LHCN-M2 (cell line): ENCODE measurements at places on chromosomes 2 and 18. TPM values are rescaled to one million over a fixed set of nuclear protein-coding genes. Genes with fewer than 3 reads are reported as not detected.

The SP5 gene
- total RNA-seq = 0.13 TPM in 1 of 2 replicates, not detected in the other

The HOXD11 gene
- not detected in 2 replicates for total RNA-seq

The GLI2 gene
- 0.23 and 0.64 TPM in 2 replicates for total RNA-seq

The IL1A gene
- not detected in 2 replicates for total RNA-seq

The FIGN gene
- total RNA-seq = 3.7 and 5.4 TPM in 2 replicates

The GPR75 gene
- 0.51 and 0.92 TPM in 2 replicates for total RNA-seq

The COLEC12 gene
- total RNA-seq = 0.32 and 1.1 TPM in 2 replicates

The PTPRM gene
- 28.1 TPM in 2 replicates for total RNA-seq

The RAB31 gene
- 26.2 and 31.3 TPM in 2 replicates for total RNA-seq

The SNORC gene
- total RNA-seq = 0.32 and 0.52 TPM in 2 replicates

The ATOH8 gene
- total RNA-seq = 129 and 179 TPM in 2 replicates

DNA sequence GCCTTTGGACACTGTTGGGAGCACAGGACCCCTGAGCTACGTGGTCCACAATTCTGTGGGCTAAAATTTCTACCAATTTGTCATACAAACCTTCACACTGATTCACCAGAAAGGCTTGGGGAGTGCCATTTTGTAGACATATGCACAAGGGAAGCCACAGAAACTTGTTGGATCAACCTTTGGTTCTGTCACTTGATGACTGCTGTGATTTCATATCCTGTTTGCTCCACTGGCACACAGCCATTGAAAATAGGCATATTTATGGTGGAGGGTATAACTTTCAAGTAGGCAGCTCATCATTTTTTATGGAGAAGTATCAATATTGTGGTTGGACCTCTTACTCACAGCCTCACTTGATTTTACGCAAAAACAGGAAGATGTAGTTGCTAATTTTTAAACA, 10.5 kb downstream of the NAPG start:
- peak; percentile 38 for DNase-seq

DNA sequence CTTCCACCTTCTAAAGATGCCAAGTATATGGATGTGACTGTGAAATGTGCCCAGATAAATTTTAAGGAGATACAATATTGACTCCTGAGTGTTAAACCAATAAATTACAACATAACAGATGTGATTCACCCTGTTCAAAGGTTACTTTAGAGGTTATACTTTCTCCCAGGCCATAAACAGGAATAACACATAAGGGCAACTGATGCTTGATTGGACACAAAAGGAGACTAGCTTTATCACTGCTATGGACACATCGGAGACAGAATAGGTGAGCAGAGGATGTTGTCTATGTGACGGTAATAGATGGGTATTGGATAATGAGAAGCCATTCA, 31.9 kb upstream of the SLC25A52 start:
- no peak for DNase-seq

- peak; percentile 87 for DNase-seq
These were observed 162.9 kb upstream of the AGAP1 start for GRCh38 chr2:235330775-235331451.

- no peak for DNase-seq
These were observed 157.4 kb downstream of the GLI2 start for GRCh38 chr2:120892967-120893667.

DNA sequence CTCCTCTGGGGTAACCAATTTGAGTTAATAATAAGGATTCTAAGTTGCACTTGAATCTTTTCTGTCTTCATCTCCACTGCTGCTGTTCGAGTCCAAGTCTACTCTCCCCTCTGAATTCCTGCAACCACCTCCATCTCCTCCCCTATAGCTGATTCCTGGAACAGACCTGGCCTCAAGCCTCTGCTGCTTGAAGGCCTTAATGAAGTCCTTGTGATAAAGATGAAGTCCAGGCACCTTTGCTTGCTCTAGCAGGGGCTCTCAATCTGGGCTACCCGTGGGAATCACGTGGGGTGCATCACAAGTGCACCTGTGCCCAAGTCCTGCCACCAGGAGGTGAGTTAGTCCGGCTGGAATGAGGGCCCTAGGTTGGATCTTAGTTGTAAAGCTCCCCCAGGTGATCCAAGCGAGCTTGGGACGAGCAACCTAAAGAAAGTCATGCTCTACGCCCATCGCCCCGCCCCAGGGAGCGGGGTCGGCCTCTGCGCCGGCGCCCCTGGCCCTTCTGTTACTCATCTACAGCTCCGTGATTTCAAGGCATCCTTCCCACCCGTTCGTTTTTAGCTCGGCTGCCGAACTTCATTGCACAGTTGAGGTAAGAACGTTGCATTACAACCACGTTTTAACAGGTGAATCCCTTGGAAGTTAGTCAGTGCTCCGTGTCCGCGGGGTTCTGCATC, 905 bp upstream of the IAH1 start:
- no peak for DNase-seq

GRCh38 chr18:64171576-64171975, 22.7 kb upstream of the LINC00305 start:
- DNase-seq = no peak

GRCh38 chr2:96933305-96934181, 52.8 kb downstream of the FAM178B start:
- no peak for DNase-seq

DNA sequence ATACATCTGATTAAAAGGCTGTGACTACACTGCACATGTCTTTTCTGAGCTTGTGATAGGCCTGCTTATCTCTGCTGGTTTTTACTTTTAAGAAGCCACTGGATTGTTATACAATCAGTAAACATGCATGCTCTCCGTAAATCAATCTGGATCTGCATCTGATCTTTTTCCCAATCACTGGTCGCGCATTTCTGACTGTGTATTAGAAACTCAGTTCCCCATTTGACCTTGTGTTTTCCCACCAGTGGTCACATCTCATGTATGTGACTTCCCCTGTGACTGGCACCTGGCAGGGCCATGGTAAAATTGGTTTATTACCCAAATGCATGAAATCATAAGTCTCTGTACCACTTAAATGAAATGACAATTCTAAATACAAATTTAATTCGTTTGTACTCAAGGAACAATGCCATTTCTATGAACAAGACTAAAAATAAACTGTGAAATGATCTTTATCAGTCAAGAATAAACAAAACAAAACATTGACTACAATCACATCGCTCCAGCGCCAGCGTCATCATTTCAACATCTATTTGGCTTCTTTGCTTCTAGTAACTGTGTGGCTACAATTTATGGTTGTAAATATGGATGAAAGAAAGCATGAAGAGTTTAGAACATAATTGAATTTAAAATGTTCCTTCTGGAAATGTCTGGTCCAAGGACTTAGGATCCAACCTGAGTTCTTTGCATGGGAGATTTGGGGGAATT, 396.6 kb upstream of the TRIB2 start:
- DNase-seq = no peak

DNA sequence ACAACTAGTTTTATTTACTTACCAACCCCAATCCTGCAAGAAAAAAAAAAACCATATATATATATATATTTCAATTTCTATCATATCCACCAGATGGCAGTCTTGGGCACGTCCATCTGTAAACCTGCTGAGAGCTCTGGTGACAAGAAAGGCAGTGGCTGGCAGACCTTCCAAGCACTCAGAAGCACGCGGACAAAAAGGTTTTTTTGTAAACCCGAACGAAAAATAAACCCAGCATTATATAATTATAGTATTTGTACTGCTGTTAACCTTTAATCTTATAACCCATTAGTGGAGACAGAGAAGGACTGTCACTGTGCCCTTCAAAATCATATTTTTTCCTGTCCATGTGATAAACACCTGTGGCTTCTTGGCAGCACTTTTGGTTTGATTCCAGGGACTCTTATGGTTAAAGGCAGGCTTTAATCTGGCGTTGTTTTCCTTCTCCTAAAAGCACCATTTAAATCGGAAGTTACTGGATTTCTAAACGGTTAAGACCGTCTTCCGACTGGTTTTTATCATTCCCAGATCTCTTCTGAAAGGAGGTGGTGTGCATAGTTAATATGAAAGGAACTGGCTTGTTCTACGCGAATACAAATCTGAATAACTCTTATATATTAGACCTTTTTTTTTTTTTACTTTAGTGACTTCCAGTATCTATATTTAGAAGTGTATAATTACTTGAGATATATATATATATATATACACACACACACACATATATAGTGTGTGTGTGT, 31.0 kb upstream of the SLC3A1 start:
- peak; percentile 67 for DNase-seq

GRCh38 chr2:120861191-120861575, 125.5 kb downstream of the GLI2 start:
- DNase-seq = no peak

DNA sequence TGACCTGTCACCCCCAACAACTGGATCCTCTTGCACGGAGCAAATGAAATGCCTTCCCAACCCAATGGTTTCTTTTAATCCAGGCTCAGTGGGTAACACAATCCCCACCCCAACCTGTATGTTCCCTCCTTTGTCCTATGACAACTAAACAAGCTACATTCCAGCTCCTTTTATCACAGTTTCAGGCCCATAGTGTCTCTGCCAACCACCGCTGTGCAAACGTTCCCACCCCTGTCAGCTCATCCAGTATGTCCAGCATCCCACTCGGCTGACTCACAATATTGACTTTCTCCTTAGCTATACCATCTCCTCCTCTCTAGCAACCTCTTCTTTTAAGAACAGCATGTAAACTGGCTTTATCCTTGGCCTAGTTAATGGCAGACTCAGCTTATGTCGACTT, 117.9 kb upstream of the PPP1CB start:
- peak; percentile 86 for DNase-seq

DNA sequence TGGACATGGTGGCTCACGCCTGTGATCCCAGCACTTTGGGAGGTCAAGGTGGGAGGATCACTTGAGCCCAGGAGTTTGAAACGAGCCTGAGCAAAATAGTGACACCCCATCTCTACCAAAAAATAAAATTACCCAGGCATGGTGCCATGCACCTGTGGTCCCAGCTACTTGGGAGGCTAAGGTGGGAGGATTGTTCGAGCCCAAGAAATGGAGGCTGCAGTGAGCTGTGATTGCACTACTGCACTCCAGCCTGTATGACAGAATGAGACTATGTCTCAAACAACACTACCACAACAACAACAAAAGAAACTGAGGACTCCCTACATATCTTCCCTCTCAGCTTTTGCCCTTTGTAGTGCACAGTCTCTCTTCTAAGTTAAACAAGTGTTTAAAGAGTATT, 53.3 kb upstream of the UPP2 start:
- no peak for DNase-seq

GRCh38 chr2:1360144-1360543, 53.1 kb upstream of the TPO start:
- DNase-seq = no peak

- DNase-seq = no peak
These were observed 70.6 kb downstream of the GDF7 start for GRCh38 chr2:20737505-20737904.

DNA sequence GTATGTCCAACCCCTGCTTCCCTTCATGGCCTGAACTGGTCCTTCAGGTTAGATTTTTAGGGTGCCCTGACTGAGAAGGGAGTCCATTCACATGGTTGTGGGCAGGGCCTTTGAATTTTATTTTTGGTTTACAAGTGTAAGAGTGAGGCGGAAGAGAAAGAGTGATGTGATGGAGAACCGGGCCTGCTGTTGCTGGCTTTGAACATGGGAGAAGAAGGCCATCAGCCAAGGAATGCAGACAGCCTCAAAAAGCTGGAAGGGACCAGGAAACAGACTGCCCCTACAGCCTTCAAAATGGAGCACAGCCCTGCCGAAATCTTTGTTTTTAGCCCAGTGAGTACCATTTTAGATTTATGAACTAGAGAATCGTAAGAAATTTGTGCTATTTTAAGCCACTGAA, 105.0 kb downstream of the CDK15 start:
- no peak for DNase-seq

DNA sequence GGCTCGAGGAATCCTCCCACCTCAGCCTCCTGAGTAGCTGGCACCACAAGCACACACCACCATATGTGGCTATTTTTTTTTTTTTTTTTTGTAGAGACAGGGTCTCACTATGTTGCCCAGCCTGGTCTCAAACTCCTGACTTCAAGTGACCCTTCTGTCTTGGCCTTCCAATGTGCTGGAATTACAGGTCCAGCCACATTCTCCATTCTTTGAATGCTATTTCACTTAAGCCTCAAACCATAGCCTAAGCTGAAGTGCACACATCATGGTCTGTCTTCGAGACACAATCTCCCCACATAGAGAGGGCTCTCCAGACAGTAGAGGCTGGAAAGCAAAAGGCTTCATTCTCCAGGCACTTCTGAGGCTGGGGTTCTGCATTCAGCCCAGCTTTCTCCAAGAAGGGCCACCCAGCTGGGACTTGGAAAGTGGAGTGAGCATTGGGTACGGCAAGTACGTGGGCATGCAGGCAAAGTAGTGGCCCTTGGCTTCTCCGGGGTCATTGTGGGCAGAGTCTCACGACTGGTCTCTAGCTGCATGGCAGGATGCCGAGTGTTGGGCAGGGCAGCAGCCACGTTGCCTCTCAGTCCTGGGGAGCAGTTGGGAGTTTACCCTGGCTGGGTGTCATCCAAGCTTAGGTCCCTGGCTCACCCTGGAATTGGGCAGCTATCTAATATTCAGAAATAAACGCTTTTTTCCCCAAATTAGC, 78.2 kb upstream of the SMAD7 start:
- DNase-seq = no peak

DNA sequence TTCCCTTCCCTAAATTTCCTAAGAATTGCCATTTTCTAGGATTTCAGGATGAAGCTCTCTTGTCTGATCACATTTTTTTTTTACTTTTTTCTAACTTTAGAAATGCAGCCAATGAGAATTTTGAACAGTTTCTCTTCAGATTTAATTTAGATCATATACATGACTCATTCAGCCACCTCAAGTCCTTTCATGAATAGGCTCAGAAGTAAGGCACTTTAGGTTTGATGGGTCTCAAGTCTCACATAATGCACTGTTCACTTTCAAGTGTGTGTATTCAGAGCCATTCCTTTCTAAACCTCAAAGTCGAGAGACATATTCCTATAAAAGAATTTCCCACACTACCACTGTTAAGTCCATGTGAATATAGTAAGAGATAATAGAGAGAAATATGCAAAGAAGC, 614.1 kb upstream of the VRK2 start:
- DNase-seq = no peak

GRCh38 chr2:83280391-83280790, 1178.7 kb downstream of the SUCLG1 start:
- DNase-seq = no peak

DNA sequence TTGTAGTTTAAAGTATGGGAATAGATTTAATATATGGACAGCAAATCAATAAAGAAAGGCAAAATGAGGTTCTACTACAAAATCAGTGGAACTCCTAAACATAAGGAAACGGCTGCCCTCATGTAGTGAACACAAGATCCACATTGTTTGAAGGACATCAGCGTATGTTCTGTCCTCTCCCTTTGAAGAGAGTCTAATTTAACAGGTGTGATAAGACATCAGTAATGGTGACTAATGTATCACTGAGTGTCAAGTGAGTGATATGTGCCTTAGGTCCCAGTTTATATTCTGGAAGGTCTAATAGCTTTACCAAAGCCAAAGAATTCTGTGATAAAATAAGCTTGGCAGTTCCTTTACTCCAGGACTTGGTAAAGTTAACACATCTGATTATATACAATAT, 248.7 kb downstream of the PTPRM start:
- DNase-seq = peak; percentile 8

GRCh38 chr2:15553951-15554350, 7.2 kb downstream of the NBAS start:
- no peak for DNase-seq

- DNase-seq = no peak
These were observed 6.3 kb downstream of the MTERF4 start for GRCh38 chr2:241095594-241096290.
